AG20443 (cell line): ENCODE measurements at places on chromosomes 3 and 15.

GRCh38 chr3:149586871-149587270, 71.0 kb downstream of the WWTR1 start:
- DNase-seq, result no peak

DNA sequence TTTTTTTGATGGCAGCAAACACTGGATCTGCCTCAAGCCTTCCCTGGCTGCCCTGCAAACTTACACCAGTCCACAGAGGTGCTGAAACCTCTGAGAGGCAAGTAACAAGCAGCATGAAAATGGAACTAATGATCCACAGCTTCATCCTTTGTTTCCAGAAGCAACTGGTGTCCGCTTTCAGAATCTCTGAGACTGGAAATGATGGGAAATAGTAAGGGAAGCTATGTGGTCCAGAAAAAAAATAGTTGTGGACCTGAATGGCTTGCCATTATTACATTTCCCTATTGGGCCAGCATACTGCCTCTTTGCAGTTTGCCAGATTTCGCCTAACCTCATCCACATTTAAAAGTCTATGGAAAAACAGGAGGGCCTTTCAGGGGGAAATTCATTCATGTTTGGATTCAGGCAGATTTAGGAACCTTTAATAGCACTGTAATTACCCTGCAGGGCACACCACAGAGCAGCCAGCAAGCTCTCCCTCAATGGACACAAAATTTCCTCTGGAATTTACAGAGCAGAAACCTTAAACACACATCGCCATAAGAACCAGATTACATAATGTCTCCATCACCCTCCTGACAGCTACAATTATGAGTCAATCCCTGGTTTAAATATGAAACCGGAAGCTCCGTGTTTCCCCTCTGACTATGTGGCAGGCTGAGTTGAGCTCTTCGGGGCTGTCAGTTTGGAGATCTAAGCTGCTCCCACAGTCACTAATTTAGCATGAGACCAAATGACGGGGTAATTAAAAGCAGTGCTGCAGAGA, 134.4 kb downstream of the TMCO5A start:
- DNase-seq, result peak; percentile 69

- no peak for DNase-seq
Measured at GRCh38 chr3:119778811-119779210, 3.1 kb upstream of the NR1I2 start.

DNA sequence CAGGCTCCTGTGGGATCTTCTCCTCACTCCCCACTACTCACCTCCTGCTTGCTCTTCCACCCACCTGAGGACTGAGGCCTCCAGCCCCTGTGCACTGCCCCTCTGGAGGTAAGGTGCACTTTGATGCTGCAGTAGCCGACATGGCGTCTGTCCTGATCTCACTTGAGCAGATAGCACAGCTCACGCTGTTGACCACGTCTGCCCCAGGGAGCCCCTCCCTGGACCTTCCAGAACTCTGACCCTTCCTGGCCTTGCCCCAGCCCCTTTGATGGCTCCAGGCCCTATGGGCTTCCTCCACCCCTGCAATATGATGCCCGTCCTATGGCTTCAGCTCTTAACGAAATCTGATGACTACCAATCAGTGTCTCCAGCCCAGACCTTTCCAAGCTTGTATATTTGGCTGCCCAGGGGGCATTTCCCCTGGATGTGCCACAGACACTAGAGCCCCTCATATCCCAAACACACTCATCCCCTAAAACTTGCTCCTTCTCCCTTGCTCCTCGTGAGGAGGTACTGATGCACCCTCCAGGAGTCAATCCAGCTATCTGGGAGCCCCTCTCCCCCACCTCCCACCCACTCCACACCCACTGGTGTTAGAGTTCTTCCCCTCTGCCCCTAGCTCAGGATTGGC, 27.1 kb downstream of the KY start:
- no peak for DNase-seq

- no peak for DNase-seq
Measured at GRCh38 chr3:64379221-64379620, 154.0 kb upstream of the PRICKLE2 start.

- DNase-seq, result peak; percentile 34
Measured at GRCh38 chr3:126664591-126665214, 9.8 kb upstream of the TXNRD3 start.

GRCh38 chr3:27357665-27358258, 11.4 kb downstream of the NEK10 start:
- peak; percentile 49 for DNase-seq

- DNase-seq, result peak; percentile 65
Measured at GRCh38 chr15:64443747-64444621, 16.4 kb upstream of the ZNF609 start.

DNA sequence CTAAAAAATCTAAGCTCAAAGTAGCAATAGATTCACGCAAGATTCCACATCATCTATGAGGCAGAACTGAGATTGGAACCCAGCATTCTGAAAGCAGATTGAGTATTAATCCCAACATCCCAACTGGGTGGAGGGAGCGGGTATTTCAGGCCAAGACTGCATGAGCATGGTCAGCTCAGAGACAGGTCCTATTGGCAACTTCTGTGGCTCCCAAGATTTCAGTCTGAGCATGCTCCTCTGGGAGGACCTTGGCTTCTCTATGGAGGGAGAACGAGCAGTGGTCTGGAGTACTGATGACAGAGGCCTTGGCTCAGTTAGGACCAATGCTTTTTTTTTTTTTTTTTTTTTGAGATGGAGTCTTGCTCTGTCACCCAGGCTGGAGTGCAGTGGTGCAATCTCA, 4.0 kb upstream of the ITGA11 start:
- DNase-seq, result no peak

DNA sequence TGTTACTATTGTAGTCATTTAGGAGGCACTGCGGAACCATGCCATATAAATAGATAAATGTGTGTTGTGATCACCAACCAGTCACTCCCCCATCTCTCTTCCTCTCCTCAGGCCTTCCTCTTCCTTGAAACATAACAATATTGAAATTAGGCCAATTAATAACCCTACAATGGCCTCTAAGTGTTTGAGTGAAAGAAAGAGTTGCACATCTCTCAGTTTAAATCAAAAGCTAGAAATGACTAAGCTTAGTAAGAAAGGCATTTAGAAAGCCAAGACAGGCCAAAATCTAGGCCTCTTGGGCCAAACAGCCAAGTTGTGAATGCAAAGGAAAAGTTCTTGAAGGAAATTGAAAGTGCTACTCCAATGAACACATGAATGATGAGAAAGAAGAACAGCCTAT, 8.1 kb upstream of the DNASE1L3 start:
- DNase-seq, result no peak
